NCI-H510A treated with DMSO at 0.1 percent for 48 hours (cell line): ENCODE measurements at places on chromosomes 2 and 18.

GRCh38 chr2:104702031-104702850, 151.7 kb upstream of the POU3F3 start:
- peak; percentile 80 for DNase-seq

- DNase-seq = no peak
Observed at GRCh38 chr18:60987963-60988362, 345.3 kb upstream of the CDH20 start.

GRCh38 chr2:172090044-172090961, 5.0 kb downstream of the DLX1 start:
- DNase-seq = no peak

DNA sequence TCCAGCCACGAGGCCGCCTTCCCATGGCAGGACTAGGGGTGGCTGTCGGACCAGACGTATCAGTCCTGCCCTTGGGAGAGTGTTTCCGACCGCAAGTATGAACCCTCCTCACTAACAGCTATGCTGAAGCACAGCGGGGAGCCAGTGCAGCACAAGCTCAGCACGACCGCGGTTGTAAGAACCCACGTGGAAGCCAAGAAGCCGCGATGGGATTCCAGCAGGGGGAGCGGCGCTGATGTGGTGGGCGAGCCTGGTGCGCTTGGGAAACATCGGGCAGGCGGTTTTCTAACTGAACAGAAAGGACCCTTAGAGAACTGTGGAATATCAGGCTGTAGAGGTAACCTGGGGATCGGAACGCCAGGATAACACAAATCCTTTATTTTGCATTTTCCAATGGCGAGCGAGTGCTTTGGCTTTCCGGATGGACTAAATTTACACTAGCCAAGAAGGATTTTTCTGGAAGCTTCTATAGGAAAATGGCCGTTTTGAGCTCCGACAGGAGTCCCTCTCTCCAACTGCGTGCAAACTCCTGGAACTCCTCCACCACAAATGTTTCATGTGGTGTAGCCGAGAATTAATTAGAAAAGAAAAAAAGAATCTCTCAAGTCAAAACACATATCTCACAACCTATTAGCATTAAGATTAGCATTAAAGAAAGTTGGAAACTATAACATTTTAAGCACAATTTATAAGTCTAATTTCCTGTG, 132.0 kb upstream of the MYCN start:
- DNase-seq = no peak

GRCh38 chr18:61085761-61086160, 247.5 kb upstream of the CDH20 start:
- DNase-seq = no peak

- no peak for DNase-seq
Observed at GRCh38 chr2:181239201-181239799, 217.9 kb upstream of the ITGA4 start.

DNA sequence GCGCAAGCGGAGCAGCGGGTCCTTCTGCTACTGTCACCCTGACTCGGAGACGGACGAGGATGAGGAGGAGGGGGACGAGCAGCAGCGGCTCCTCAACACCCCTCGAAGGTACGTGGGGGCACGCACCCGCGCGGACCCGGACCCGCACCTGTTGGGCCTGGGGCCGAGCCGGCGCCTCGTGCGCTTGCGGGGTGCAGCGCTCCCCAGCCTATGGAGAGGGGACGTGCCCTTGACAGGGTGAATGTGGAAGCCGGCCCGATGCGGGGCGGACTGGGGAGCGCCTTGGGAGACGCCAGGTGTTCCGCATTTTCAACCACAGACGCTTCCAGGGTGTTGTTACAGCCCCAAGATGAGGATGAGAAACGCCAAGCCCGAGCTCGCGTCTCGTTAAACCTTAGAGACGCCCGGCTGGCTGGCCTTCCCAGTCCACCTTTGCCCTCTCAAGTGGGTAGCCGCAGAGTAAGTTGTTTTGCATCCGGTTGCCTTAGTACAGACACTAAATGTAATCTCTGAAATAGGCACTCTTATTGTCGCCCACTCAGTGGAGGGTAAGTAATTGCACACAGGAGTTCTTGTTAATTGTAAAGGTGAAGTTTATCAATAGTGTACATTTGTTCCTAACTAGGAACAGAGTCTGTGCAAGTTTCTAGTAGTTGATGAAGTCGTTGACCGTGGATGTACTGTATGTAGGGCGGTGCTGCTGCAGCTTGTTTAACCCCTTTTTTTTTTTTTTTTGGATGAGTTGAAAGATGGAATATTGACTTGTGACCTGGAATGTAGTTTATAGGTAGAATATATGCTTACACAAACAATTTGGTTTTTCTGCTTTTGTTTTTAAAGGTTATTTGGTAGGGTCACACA, 815 bp downstream of the GMCL1 start:
- peak; percentile 33 for DNase-seq

DNA sequence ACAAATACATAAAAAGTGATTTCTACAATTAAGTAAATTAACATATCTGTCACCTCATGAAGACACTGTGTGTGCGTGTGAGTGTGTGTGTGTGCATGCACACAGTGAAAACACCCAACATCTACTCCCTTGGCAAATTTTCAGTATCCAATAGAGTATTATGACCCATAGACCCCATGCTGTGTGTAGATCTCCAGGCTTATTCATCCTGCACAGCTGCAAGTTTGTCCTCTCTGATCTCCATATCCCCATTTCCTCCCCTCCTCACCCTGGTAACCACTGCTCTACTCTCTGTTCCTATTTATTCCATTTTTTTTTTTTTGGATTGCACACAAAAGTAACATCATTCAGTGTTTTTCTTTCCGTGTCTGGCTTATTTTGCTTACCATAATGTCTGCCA, 391.0 kb downstream of the SOX11 start:
- no peak for DNase-seq

DNA sequence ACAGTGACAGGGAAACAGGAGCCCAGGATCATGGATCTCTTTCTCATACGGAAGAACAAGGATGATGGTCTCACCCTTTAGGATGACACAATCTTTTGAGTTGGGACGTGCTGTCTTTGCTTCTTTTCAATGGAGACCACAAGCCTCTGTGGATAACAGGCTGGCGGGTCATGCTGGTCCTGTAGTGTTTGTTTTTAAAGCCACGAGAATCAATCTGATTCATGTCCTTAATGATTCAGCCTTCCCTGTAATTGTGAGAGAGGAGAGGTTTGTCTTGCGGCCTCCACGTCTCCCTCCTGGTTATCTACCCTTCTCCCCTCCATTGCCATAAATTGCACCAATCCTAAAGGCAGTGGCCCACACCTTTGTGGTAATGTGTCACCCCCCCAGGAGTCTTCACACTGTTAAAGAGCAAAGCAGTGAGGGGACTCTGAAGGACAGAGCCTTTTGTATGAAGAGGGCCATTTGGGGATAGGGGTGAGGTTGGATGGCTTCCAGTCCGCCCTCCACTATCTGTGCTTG, 87.7 kb upstream of the TGFA start:
- DNase-seq = no peak

- DNase-seq = no peak
Observed at GRCh38 chr2:31324016-31324633, 90.2 kb downstream of the EHD3 start.

GRCh38 chr2:22901471-22902179, 483.4 kb upstream of the KLHL29 start:
- DNase-seq = no peak

DNA sequence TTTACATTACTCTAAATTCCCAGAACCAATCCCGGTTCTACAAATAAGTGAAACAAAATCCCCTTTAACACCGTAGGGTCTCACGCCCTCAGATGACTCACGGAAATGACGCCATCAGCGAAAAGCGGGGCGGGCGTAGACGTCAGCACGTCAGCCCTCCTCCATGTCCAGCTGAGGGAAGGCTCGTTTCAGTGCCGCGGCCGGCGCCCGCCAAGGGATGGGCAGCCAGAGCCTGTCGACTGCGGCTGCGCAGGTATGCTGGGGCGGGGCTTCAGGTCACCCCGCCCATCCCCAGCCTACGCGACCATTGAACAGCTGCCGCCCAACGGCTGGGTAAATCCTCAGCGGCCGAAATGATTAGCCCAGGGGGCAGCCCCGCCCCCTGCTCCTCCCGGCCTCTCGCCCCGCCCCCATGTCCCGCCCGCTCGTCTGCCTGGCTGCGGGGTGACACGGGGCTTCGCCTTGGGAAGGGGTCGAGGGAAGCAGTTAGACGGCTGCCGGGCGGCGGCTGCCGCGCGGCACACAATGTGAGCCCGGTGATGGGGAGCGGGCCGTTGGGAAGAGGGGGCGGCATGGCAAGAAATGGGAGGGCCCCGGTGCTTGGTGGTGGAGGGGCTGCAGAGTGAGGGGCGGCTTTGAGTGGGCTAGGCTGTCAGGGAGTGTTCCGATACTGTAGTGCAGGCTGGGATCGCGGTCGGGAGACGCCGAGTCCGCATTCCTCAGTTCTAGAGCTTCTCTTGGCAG, at the start of gene NBEAL1:
Gene NBEAL1 (plus strand): TSS at position 420 of the 744 bp plus-strand sequence. CDS start 1,510 bp downstream, outside the sequence.
- DNase-seq = peak; percentile 93

- DNase-seq = no peak
Observed at GRCh38 chr2:176237456-176237855, 31.8 kb upstream of the MTX2 start.

- no peak for DNase-seq
Observed at GRCh38 chr18:10660179-10660884, 134.5 kb downstream of the NAPG start.

GRCh38 chr2:229296536-229296935, 25.4 kb upstream of the PID1 start:
- DNase-seq = no peak

DNA sequence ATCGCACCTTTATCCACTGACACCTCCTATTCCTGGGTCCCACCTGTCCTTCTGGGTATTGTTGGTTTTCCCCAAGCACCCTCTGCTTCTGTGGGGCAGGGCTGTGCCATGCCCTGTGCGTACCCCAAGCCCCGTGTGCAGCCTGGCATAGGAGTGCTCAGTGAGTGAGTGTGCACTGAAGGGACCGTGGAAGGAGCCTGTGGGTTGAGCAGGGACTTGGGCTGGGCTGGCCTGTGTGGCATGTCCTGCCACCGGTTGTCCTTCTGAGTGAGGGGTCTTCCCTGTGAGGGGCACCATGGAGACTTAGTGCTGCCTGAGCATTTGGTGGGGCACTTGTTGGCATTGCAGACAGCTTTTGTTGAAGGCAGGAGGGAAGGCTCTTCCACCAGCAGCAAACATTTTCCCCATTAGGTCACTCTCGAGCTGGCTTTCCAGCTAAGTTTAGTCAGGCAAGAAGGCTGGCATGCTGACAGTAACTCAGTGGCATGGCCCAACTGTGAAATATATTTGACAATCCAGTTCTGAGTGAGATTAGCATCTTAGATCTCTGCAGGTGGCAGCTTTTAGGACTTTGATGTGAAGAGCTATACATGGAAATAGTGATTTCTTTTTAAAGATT, 64.7 kb downstream of the LPIN1 start:
- DNase-seq = no peak

DNA sequence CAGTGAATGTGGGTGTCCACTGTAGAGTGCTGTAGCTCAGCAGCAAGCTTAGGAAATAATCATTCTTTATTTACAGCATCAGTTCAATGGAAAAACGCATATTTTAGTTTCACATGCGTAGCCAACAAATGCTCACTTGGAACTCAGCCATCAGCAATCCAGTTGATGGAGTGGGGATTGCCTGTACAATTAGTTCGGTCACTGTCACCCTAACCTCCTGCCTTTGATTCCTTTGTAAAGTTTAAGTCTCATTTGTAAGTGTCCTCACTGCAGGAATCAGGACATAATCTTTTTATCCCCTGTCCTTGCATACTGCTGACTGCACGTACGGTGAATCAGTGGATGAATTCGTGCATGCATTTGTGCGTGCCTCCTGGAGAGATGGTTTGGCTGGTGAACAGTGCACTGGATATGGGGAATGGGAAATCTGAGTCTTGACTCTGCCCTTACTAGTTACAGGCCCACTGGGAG, 55.9 kb downstream of the RAB31 start:
- DNase-seq = no peak

DNA sequence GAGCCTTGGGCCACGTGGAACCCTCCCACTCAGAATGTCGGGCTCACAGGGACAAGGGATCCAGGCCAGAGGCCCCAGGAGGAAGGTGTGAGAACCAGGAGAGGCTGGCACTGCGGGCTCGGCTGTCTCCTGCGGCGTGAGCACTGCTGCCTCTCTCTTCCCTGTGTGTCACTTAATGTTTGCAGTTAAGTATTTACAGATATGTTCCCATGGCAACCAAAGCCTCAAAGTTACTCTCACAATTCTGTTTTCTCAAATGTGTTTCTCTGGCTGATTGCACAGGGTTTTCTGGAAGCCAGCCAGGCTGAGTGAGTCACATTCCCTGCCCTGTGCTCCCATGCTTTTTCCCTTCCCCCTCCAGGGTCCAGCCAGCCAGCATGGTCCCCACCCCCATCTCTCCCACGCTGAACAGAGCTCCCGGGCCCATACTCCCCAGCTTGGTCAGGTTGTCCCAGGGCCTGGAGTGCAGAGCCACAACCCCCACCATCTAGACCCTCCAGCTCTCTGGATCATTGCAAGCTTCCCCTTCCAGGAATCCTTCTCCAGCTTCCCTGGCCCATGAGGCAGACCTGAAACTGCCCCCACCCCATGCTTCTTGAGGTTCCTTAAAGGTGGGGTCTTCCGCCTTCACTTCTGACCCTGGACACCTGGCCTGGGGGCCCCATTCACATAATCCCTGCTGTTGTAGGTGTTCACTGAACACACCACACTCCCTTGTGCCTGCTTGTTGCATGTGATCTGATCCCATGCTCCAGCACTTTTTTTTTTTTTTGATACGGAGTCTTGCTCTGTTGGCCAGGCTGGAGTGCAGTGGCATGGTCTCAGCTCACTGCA, 265.9 kb downstream of the CELF4 start:
- peak; percentile 99 for DNase-seq

DNA sequence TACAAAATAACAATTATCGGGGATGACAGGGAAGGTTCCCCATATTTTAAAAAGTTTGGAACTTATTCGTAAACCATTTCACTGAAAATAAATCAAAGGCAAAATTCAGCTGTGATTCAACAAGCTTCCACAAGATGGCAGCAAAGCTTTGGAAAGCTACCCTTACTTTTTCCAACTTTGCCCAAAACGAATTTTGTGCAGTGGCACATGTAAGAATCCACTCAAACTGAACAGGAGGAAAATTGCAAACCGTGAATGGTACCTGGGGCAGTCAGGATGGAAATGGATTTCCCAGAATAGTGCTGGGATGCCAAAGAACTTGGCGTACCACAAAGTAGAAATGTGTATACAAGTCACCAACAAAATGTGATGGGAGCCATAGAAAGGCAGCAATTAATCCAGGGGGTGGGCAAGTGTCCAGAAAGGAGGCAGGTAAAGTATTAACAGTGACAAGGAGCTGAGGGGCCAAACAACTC, 10.7 kb downstream of the RPL31 start:
- peak; percentile 45 for DNase-seq
